Neural progenitor cell (in vitro differentiated cells): ENCODE measurements at places on chromosomes 2 and 18.

- DNase-seq: peak; percentile 81
Measured at GRCh38 chr2:26848336-26849055, 564 bp downstream of the DPYSL5 start.

- DNase-seq: no peak
Measured at GRCh38 chr2:145771525-145771924, 1251.6 kb upstream of the ZEB2 start.

GRCh38 chr18:45522371-45522770 is 92.9 kb upstream of the SLC14A2 start:
- DNase-seq: no peak

- no peak for DNase-seq
Measured at GRCh38 chr2:127771756-127772155, 39.2 kb downstream of the WDR33 start.

- no peak for DNase-seq
Measured at GRCh38 chr2:55148269-55148668, 83.8 kb downstream of the CLHC1 start.

GRCh38 chr2:176126929-176127773 is 2.4 kb upstream of the HOXD8 start:
- peak; percentile 82 for DNase-seq

GRCh38 chr2:19776941-19777514 is 124.8 kb downstream of the TTC32 start:
- no peak for DNase-seq

- DNase-seq: no peak
Measured at GRCh38 chr2:28583899-28584553, 88.2 kb downstream of the PLB1 start.

DNA sequence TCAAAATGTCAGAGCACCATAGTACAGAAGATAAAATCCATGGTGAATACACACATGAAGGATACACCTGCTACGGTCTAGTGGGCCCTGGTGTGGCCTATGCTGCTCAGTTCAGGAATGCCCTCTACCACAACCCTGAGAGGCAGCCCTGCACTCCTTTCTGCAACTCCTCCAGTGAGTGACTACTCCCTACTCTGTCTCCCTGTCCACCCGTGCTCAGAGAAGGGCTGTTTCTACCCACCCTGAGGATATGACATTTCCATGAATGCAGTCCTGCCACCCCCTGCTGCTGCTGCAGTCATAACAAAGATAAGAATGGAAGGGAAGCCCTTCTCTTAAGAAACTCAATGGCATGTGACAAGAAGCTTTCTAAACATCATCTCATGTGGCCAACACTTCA is 137.0 kb downstream of the EN1 start:
- DNase-seq: no peak

DNA sequence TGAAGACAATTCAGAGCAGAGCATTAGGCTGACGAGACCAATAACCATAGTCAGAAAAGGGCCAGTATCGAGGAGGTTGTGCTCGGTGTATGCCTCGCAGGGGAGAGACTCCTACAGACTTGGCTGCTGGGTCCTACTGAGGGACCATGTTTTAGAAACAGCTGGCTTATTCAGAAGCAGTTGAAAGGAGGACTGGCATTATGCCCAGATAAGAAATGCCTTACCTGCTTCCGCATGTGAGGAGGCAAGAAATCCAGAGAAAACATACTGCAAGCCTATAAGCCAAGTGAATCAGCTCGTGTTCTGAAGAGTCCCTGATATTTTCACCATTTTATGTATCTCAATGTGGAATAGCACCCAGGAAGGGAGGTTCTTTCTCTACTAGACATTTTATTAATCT is 434.7 kb downstream of the GRB14 start:
- no peak for DNase-seq

DNA sequence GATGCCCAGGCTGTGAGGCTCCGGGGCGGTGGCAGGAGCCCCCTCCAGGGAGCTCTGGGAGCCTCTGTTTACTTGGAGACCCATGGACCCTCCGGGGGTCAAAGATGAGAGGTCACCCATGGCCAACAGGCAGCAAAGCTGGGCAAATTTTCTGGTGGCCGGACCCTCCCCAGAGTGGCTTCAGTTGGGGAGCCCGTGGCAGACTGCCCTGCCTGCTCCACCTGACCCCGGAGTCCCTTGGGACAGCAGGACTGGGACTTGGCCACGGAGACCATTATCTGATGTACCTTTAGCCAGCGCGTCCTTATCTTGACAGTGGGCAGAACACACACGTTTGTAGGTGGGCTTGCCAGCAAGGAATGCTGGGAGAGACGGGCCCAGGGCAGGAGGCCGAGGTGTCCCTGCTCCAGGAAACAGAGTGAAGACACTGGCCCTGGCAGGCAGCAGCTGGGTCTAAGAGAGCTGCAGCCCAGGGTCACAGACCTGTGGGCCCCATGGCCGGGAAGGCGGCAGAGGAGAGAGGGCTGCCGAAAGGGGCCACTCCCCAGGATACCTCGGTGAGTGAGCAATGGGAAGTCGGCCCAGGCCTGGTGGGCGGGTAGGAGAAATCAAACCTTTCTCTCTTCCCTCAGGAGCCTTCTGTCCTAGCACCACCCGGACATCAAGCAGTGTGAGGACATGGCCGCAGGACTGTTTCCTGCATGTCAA is at the start of the genes ABCG5 and ABCG8:
Gene ABCG5, minus strand, starts transcription at position 280 of the 708 bp plus-strand sequence. Its CDS starts 160 bp downstream, at position 120.
Gene ABCG8, plus strand, starts transcription at position 412 of the 708 bp plus-strand sequence. Its CDS starts 83 bp downstream, at position 495.
- DNase-seq: no peak

DNA sequence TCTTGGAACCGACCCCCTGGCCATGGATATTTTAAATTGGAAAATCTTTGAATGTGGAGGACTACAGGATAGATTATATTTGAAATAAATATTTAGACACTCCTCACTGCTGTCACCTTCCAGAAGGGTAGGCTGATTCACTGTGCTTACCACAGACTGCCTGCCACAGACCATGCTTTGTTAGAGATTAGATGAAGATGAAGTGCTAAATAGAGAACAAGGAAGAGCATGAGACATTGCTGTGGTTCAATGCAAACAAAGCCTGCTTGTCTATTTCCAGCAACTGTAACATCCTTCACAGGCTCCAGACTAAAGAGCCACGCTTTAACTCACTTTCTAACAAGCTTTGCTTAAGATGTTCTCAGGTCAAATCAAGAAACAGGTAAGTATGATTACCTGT is 81.0 kb upstream of the TMEM17 start:
- DNase-seq: no peak

- no peak for DNase-seq
Measured at GRCh38 chr2:83365476-83365875, 1093.6 kb downstream of the SUCLG1 start.

DNA sequence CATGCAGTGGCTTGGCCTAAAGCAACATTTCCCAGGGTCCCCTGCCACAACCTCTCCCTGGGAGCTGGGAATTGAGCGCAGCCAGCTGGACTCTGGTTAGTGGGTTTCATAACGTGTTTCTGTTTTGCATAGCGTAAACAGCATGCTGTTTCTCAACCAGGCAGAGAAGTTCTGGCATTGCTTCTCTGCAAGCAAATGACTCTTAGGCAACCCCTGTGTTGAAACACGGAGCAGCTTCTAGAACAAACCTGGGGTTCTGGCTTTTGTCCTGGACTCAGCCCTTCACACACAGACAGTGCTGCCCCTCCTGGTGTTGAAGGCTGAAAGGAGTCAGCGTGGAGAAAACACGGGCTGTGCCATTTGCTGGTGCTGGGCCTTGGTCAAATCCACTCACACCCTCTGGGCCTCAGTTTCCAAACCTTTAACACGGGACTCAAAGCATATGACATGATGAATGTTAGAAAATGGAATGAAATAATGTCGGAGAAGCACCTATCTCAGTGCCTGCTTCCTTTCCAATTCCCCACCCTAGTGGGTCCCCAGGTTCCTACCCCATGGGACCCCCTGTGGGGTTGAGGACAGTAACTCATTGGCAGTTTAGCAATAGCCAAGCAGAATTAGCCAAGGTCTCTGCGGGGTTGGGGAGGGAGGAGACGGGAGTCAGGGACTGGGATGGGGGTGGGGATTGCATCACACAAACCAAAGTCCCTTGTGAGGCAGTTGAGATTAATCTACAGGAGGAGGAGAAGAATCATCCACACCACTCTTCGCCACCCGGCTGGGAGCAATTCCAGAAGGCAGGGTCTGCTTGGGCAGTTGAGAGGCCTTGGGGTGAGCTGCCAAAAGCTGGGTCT is 30.2 kb upstream of the IL1R2 start:
- no peak for DNase-seq

DNA sequence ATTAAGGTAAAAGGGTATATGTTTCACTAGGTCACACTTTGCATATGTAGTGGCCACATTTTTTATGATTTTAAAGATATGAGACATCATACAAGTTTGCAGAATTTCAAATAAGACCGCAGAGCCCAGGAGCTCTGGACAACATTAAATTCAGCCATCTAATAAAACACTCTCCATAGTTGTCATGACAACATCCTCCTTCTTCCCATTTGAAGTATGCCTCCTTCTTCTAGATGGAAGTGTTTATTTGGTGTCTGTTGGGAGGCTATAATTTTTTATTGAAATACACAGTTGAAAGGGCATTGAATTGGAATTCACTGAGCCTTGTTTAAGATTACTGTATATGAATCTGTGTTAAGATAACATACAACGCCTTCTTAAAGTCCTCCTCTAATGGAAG is 467.3 kb downstream of the CMPK2 start:
- DNase-seq: no peak

DNA sequence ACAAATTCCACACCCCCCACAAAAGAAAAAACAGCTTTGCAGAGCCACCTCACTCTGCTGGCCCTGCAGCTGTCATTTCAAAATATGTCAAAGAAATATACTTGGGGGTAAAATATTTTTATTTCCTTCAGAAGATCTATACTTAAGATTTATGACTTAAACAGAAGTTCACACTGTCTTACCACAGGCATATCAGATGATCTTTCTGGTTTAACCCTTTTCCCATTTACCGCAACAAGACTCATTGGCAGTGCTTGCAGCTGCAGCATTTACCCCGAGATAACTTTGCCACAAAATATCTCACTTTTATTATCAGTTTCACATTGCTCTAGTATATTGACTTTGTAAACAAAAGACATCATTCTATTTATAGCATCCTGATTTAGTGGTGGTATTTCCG is 21.6 kb upstream of the SLC35G4 start:
- no peak for DNase-seq

- peak; percentile 72 for DNase-seq
Measured at GRCh38 chr2:169361706-169362117, 622 bp downstream of the LRP2 start.
